ENCODE measurements at places on chromosomes 12 and 14.

DNA sequence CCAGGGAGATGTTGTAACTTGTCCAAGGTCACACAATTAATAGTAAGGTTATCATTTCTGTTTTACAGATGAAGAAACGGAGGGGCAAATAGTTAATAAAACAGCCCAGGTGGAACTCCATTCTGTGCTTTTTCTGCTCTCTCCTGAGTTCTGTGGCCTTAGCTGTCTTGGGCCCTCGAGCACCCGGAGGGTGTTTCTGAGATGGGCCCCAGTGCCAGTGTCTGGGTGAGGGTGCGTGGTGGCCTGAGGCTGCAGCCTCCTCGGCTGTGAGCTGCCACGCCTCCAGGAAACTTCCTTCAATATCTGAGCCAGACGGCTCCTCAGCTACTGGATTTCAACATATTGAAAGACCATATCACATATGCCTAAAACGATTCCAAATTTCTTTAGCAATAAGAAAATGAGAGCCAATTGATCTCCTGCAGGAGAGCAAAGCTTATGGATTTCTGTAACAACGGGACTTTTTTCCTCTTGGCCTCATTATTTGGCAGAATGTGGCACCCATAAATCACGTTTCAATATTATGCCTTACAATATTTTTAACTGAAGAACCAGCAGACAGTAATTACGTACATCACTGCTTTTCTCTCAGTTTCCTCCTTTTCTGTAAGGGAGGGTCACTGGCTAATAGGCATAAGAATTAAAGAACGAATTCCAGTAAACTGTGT, 74.8 kb upstream of the DICER1 start:
- no peak for DNase-seq

- DNase-seq, result peak; percentile 0
These were observed 64.5 kb downstream of the FOXG1 start for GRCh38 chr14:28831126-28831525.

- DNase-seq, result no peak
These were observed 227.1 kb upstream of the DDHD1 start for GRCh38 chr14:53380052-53380866.

DNA sequence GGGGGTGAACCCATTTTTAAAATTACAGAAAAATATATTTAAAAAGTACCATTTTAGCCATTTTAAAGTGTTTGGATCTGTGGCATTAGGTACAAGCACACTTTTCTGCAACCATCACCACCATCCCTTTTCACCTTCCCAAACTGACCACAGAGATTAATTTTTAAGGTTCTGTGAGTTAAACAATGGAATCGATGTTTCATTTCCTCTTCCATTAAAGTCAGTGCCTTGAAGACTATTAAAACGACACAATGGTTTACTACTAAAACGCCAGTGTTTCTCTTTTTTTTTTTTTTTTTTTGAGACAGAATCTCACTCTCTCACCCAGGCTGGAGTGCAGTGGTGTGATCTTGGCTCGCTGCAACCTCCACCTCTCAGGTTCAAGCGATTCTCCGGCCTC, 78.1 kb upstream of the GPR68 start:
- DNase-seq, result no peak

DNA sequence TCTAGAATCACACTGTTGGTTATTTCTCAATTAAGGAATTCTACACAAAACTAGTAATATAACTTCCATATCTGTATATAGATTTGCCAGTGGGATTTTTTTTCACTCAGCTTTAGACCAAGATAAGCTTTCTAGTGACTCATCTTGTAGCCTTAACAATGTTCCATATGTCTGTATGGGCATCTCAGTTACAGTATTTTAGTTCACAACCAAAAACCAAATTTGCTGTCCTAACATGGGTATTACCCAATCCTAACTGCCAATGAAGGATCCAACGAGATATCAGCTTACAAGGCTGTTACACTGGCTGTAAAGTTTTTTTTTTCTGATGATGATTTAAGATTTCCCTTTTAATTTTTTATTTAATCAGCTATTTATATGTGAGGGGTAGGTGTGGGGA, 31.5 kb upstream of the KRR1 start:
- DNase-seq, result no peak

DNA sequence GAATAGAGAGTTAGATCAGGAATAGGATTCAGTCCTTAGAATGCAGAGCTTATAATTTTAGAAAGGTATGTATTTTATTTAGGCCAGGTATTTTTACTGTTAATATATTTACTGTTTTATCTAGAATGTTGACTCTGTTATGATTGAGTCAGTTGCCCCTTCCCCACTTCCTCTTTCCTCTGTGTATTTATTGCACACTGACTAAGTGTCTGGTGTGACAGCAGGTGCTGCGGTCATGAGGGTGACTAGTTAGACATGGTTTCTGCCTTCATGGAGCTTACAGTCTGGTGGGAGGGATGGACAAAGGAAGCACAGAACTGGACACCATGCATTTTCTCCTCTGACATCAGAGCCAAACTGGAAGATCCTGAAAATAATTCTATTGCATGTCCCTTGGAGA, 159.8 kb downstream of the CACNA1C start:
- no peak for DNase-seq

GRCh38 chr14:61477712-61478462, 156.5 kb downstream of the PRKCH start:
- DNase-seq, result no peak

- DNase-seq, result no peak
These were observed 583.6 kb downstream of the GALC start for GRCh38 chr14:87409393-87409792.

Data from GM12892 (cell line).